ENCODE measurements at places on chromosomes 12 and 14.

- DNase-seq: no peak
Observed at GRCh38 chr14:41137741-41138140, 468.9 kb upstream of the LRFN5 start.

GRCh38 chr14:105859717-105860614, 333.6 kb downstream of the TMEM121 start:
- no peak for DNase-seq

GRCh38 chr12:102372087-102372486, 108.3 kb downstream of the IGF1 start:
- no peak for DNase-seq

DNA sequence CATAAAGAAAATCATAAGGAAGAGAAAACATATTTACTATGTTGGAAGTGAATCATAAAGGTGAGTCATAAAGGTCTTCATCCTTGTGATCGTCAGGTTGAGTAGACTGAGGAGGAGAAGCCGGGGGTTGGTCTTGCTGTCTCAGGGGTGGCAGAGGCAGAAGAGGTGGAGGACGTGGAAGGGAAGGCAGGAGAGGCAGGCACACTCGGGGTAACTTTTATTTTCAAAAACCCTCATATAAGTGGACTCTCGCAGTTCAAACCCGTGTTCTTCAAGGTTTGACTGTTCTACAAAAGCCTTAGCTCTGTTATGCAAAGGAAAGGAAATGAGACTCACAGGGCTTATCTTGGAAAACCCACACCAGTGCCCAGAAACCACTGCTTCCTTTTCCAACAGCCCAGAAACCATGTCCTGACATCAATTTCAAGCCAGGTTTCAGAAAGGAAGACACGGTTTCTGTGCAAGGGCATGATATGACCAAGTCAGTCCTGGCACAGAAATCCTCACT, 14.0 kb downstream of the SMCO2 start:
- no peak for DNase-seq

- peak; percentile 59 for DNase-seq
Observed at GRCh38 chr12:108004319-108004718, 124.8 kb upstream of the WSCD2 start.

- peak; percentile 94 for DNase-seq
Observed at GRCh38 chr12:26884765-26885576, 52.0 kb upstream of the ITPR2 start.

GRCh38 chr14:92922883-92923743, at the start of gene CHGA:
TSS of gene CHGA (plus strand) at chr14:92923150. CDS start at chr14:92923360, 210 bp downstream.
- peak; percentile 87 for DNase-seq

- DNase-seq: no peak
Observed at GRCh38 chr12:88633312-88633711, 53.0 kb upstream of the KITLG start.

DNA sequence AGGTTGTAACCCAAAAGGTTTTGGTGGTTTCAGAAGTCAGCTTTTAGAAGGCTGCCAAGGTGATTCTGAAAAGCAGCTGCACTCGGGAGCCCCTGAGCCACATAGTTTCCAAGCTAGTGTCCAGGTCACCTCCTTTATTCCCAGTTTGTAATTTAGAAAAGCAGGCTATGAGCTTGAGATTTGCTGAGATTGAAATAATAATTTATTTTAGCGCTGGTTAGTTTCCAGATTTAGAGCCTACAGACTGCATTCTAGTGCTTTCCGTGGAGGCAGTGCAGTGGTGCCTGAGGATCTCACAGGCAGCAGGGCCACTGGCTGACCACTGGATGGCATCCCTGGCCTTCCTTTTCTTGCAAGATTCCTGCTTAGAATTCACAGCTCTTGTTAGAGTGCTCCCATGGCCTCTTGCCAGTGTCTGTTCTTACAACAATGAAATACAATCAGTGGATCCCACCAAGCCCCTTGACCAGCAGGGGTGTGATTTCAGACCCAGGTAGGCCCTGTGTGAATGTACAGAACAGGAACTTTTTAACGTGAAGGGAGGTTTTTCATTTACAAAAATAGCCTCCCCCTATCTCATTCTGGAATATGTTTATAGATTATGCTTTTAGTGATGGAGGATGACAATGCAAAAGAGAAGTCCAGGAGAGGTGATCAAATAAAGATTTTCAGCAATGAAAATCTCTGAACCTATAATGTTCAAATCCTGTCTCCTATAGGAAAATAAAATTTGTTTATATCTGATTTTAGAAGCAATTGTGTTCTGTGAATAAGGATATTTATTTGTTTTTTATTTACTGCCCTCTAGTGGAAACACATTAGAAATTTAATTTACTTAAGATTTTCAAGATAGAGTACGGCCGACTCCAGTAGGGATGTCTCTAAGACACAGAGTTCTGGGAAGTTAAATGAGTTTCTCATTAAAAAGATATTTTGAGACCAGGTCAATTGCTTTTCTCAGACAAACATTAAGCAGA, 362.1 kb upstream of the STXBP6 start:
- DNase-seq: peak; percentile 53

DNA sequence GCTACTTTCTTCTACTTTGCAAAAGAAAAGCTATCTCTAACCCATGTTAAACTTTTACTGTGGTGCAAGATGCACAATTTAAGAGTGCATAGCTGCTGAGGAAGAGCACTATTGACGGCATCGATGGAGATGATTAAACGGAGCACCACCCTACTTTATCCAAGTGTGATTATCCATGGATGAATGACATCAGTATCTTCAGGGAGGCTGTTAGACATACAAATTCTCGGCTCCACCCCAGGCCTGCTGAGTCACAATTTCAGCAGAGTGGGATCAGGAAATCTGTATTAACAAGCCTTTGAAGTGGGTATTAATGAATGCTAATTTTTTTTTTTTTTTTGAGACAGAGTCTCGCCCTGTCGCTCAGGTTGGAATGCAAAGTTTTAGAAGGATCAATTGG, 16.2 kb downstream of the SLC2A14 start:
- no peak for DNase-seq

DNA sequence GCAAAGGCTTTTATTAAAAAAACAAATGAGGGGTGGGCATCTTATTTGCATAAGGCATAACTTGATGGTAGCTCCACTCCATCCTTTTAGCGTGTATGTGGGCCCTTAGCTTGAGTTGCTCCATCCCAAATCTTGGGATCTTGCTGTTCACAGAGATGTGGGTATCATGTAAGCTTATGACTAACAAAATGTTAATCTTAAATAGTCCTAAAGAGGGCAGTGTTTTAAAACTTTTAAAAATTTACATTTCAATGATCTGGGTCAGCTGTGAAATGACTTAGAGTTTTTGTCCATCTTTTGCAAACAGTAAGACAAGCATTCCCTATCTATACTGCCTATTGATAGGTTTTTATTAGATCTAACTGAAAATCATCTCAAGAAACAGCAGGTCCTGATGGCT, 86.0 kb downstream of the SLCO1A2 start:
- DNase-seq: no peak

DNA sequence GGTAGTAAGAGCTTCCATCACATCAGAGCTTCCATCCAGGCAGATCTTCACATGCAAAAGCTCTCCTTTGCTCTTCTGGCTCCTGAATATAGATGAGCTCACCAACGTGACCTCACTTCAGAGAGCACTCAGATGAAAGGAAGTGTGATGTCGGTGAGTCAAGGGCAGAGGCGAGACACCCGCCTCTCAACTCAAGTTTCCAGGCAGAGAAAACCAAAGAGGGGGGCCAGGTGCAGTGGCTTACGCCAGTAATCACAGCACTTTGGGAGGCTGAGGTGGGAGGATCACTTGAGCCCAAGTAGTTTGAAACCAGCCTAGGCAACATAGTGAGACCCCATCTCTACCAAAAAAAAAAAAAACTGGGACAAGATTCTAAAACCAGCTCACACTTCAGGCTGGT, 126.9 kb downstream of the DUSP6 start:
- peak; percentile 39 for DNase-seq

DNA sequence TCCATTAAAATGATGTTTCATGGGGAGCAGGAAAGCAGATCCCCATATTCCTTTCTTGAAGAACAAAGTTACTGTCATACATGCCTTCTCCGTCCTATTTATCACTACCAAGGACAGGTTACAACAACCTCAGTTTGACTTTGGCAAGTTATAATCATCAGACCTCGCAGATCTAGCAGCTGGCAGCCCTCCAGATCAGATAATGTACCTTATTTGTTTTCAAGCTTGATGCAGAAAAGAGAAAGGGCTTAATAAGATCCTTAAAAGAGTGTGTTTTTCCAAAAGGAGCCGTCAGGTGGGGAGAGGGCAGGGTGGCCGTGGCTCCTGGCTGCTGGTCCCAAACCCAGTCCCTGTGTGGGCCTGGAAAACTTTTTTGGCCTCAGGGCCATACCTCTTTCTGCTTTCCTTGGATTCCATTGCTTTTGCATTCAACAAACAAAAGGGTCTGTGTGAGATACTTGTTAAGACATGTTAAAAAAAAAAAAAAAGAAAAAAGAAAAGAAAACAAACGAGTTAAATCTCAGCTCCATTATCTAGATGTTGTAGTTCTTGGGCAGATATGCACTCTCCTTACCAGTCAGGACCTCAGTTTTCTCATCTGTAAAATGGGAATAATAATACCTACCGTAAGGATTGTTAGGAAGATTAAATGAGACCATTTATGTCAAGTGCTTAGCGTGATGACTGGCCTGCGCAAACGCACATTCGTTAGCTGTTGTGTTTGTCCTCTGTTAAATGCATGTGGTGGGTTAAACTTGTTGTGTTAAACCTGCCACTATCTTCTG, 64.6 kb downstream of the B4GALNT3 start:
- DNase-seq: peak; percentile 43

DNA sequence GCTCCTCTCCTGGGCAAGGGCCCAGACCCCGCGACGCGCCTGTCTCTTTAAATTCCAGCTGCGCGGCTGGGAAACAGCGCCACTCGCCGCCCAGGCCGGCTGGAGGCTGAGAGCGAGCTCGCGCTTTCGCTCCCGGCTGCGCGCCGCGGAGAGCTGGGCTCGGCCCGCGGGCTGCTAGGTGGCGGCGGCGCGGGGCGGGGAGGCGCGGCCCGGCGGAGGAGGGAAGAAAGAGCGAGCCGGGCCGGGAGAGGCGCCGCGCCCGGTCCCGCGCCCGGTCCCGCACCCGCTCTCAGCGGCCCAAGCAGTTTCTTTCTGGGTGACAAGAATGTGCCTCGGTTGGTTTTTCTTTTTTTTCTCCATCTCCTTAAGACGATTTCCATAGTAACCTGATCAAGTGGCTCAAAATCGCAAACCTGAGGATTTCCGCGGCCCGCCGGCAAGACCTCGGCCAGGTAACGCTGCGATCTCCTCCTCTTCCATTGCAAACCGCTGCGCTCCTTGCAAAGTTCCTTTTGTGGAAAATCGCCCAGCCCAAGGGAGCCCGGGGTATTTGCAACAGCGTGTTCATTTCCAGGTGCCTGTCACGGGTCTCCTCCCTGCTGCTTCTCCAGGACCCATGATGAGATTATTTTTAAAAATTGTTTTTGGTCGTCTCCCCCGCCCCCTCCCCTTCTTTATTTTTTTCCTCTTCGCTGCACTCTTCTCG, 259.5 kb upstream of the E2F7 start:
- DNase-seq: peak; percentile 89

DNA sequence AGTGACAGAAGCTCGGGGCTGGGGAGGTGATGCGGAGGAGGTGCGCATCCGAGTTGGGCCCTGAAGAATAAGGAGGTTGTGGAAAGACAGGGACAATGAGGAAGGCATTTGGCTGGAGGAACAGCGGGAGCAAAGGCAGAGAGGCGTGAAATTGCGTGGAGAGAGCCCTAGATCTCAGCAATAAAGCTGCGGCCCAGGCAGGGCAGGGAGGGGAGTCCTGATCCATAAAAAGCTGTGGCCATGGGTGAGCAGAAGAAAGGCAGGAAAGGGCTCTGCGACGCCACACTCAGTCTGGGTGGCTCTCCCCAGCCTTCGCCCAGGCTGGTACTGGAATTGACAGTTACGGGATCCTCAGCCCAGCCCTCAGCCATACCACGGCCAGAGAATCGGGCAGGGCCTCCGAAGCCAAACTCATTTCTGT, 2.2 kb downstream of the FIGNL2 start:
- DNase-seq: no peak

- no peak for DNase-seq
Observed at GRCh38 chr14:97878727-97879126, 1081.5 kb downstream of the VRK1 start.

DNA sequence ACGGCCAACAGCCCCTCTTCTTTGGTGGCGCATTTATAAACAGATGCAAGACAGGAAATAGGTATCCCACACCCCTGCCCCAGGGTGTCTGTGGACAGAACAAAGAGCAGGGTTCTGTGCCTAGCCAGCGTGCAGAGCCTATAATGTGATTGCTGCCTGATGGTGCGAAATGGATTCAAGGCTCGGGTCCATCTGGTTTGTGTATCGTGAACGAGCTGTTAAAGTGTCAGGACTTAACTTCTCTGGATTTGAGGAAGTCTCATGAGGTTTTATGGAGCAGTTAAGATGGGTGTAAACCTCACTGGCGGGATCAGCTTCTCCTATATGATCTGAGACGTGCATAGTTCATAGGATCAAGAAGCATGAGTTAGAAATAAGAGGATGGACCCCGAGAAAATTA, 388.7 kb upstream of the TBX3 start:
- no peak for DNase-seq

GRCh38 chr12:2076196-2076570, 23.4 kb downstream of the CACNA1C start:
- no peak for DNase-seq

DNA sequence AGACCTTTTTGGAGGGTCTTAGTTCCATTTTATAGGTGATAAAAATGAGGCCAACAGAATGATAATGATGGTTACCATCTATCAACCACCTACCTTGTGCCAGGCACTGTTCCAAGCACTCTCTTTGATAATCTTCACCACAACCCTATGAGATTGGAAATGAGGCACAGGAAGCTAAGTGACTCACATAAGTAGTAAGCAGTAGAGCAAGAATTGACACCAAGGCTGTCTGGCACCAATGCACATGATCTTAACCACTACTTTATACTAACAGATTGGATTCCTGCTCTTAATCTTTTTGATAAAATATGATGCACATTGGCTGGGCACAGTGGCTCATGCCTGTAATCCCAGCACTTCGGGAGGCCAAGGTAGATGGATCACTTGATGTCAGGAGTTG, 91.4 kb downstream of the DRAM1 start:
- DNase-seq: no peak

- DNase-seq: no peak
Observed at GRCh38 chr14:96851694-96852381, 54.7 kb downstream of the VRK1 start.

GRCh38 chr12:57965766-57966165, 24.4 kb downstream of the ATP23 start:
- DNase-seq: no peak

GRCh38 chr14:56487090-56487667, 92.4 kb upstream of the TMEM260 start:
- DNase-seq: peak; percentile 65

DNA sequence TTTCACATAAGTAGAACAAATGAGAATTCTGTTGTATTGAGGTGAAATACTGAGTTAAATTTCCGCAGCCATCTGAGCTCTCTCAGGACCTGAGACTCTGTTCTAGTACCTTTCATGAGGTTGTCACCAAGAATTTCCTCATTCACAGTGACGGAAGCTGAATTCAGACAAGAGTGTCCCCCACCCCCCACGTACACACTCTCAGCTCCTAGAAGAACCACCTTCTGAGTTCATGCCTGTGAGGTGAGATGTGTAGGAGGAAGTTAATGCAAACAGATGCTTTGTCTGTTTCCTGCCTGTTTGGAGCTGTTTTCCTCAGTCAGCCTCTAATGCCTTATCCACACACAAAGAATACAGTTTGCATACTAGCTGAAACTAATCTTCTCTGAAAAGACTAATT, 18.2 kb downstream of the BICDL1 start:
- no peak for DNase-seq

- no peak for DNase-seq
Observed at GRCh38 chr14:94334872-94335271, 11.7 kb upstream of the SERPINA6 start.

Measured in NCI-H1417 (cell line).